ENCODE measurements at places on chromosomes 7 and 10.

- DNase-seq: no peak
Measured at GRCh38 chr7:156906200-156906649, 13.2 kb upstream of the LMBR1 start.

DNA sequence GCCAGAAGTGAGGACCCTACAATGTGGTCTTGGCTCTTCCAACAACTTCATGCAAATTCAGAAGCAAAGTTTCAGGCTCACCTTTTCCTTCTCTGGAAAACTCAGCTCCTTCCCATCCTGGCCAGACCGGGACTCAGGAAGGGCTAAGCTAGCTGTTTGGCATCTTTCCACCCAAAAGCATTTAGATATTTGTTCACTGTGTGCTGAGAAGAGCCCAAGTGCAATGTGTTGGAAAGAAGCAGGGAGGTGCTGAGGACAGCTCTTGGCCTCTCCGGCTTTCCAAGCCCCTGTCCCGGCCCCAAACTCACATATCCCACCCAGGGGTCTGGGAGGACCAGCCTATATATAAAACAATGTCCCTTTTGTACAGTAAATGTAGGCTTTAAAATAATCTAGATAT, 44.5 kb downstream of the MKI67 start:
- no peak for DNase-seq

DNA sequence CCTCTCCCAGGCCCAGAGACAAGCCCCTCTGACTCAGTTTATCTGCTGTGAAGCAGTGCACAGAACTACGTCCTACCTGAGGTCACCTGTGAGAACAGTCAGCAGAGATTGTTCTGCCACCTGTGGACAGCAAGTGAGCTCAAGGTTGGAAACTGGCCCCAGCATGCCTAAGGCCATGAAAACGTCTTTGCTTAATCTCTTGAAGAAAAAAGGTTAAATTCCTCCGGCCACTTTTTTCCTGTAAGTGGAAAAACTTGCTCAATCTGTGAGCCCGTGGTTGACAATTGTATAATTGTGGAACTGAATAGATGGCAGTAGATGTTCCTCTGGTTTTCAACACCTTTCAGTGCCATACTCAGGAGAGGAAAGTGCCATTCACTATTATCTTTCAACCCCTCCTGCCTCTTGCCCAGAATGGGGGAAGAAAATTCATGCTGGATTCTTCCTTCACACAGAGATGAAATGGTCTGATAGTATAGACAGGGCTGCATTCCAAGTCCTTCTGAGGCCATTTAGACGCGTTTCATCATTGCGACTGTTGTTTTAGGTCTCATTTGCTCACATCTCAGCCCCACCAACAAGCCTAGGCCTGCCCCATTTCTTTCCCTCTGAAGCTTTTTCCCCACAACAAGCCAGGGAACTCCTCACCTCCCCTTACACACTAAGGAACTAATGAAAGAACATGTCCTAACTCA, 292.9 kb downstream of the FZD1 start:
- DNase-seq: no peak

GRCh38 chr7:13130321-13130720, 442.9 kb downstream of the ARL4A start:
- DNase-seq: no peak

DNA sequence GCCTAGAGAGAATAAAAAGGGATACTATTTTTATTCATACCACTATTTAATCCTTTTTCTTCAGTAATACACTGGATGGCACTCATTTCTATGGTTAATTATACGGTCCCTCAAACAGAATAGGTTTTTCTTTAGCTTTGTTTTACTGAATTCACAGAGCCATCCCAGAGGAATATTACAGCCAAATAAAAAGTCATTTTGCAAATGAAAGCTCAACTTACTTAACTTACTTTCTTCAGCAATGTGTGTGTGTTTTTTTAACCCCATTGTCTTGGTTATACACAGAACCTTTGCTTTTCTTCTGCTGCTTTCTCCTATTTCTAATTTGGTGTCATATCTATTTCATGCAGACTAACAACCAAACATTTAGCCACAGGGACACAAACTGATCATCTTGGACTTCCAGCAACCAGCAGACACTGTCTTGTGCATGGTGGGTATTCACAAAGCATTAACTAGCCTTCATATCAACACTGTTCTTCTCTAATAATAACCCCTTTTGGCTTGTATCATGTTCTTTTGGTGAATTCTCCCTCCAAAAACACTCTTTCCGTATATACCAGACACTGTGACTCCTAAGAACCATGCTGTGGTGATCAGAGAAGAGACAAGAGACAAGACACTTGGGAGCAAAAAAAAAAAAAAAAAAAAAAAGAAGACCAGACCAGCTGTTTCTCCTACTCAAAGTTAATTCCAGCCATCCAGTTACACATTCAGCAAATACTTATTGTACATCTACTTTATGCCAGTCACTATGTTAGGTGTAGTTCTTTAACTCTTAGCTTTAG, 40.4 kb downstream of the PIP4K2A start:
- no peak for DNase-seq

GRCh38 chr7:2934211-2934731, 90.2 kb upstream of the GNA12 start:
- DNase-seq: no peak

GRCh38 chr10:110695539-110695886, 51.4 kb downstream of the RBM20 start:
- DNase-seq: no peak

DNA sequence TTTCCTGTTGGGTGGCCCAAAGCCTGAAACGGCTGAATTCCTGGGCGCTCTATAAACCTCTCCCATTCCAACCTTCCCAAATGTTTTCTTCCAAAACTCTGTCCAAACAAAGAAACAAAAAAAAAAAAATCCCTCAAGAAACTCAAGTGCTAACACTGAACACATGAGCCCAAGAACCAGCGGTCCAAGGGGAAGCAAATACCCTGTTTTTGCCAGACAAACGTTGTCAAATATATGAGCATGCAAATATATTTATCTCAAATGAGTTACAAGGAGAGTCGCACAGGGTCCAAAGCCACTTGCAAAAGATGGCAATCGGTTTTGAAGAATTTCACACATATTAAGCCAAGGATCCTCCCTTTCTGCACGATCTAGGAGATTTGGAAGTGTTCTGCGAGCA, 23.3 kb upstream of the EMX2 start:
- no peak for DNase-seq

DNA sequence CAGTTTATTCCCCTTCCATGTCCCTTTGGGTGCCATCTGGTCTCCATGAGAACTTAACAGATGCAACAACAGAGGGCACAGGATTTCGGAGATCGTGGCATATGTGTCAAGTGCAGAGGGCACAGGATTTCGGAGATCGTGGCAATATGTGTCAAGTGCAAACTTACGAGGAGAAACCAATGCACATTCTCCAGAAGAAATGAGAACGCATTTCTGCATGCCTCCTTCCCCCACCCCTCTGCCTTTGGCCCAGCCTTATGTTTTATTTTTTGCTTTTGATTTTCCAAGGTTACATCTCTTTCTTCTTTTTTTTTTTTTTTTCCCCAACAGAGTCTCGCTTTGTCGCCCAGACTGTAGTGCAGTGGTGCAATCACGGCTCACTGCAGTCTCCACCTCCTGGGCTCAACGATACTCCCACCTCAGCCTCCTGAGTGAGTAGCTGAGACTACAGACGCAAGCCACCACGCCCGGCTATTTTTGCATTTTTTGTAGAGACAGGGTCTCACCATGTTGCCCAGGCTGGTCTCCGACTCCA, 586 bp upstream of the ANKRD26 start:
- DNase-seq: no peak

DNA sequence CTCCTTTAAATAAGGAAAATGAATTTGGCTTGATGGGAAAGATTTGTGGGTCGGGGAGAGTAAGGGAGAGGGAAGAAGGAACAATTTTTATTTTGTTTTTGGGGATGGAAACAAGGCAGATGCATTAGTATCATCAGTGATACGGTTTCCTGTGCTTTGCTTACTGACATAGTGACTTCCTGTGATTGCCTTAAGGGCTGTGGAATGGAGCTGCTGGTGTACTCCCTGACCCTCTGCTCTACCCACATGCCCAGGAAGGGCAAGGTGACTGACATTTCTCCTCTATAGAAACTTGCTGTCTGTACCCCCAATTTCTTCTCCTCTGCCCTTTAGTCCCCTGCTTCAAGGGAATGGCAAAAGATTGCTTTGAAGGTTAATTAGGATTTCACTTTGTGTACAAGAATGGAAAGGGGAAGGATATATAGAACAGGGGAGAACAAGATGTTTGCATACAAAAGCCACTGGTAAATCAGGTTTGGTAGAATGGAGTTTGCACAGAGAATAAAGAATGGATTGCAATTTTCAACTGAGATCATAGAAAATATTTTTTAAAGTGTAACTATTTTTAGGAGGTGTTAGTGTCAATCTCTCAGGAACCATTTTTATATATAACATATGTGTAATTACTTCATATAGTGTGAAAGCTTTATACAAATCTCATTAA, 129.0 kb upstream of the AGR3 start:
- no peak for DNase-seq

GRCh38 chr7:148972375-148972774, 55.9 kb downstream of the PDIA4 start:
- no peak for DNase-seq

DNA sequence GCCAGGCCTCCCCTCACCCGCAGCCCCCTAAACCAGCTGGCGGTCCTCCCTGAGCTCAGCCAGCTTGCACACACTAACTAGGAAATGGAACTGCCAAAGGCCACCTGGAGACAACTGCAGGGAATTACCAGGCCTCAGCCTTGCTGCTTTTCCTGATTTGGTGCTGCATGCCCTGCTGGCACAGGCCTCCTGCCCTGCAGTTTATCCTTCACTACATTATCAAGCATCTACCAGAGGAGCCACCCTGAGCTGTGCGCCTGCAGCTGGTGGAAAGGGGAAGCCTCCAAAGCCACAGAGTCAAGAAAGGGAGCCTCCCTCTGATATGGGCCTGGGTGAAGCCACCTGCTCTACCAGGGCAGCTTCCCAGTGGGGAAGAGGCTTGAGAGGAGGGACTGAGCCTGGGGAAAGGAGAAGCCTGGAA, 139.8 kb downstream of the GRID1 start:
- DNase-seq: no peak
